ENCODE measurements at places on chromosomes 3 and 15. TPM values are rescaled to one million over a fixed set of nuclear protein-coding genes. Genes with fewer than 3 reads are reported as not detected.

DNA sequence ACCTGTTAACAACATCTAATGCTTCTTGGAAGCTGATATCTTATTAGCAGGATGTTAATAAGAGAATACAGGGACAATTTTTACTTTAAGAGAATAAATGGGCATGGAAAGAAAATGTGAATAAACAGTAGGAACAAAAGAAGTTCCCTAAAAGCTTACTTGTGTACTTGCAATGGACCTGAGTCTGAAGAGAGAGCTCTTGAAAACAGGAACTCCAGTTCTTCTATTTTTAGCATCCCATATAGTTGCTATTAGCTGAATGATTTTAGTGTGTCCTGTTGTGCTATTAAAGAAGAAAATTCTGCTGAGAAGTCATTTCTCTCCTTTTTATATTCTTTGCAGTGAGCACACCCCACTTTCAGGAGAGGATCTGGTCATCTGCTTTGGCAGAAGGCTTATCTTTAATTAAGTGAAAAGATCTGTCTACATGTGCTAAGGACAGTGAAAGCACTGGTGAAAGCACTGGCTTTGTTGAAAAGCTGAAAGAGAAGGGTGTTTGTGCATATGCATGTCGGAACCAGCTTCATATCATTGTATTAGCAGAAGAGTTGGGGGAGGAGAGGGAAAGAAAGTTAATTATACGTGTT, 1.4 kb upstream of the ST3GAL6 start:
- DNase-seq, result no peak

- no peak for DNase-seq
Observed at GRCh38 chr3:46020766-46021510, 6.3 kb downstream of the XCR1 start.

DNA sequence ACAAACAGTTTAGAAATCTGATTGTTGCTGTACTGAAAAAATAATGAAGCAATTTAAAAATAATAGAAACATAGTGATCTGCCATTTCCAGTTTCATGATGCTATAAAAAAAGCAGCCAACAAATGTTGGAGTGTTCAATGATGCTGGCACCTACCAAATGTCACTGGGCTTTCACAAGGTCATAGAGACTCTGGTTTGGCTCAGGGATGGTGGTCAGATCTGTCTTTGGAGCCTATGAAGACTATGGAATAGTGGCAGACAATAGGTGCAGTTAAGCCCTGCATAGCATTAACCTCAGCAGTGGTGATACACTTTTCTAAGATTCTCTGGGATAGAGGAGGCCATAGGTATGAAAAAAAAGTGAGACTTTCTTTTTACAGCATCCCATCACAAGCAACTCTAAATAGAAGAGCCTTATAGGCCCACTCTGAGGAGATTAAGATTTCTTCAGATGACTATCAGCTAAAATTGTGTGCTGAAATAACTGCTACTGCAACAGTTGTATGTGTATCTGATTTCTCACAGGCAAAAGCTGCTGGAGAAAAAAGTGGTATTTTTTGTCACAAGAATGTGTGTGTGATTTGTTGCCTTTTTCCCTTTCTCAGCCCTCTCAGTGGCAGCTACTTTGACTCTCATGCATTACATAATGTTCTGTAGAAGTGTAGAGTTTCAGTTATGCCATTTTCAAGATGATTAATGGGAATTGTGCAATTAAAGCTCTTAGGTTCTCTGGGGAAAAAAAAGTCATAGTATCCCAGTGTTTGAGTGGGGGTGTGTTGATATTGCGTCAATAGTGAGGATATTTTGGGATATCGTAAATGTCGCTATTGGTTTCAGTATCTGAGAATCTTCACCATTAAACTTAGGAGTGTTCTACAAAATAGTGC, 137.4 kb downstream of the MBNL1 start:
- no peak for DNase-seq

CX3CR1 gene
- polyA plus RNA-seq, result 3.5 TPM

- DNase-seq, result no peak
Observed at GRCh38 chr15:46872981-46873330, 844.3 kb upstream of the SEMA6D start.

DNA sequence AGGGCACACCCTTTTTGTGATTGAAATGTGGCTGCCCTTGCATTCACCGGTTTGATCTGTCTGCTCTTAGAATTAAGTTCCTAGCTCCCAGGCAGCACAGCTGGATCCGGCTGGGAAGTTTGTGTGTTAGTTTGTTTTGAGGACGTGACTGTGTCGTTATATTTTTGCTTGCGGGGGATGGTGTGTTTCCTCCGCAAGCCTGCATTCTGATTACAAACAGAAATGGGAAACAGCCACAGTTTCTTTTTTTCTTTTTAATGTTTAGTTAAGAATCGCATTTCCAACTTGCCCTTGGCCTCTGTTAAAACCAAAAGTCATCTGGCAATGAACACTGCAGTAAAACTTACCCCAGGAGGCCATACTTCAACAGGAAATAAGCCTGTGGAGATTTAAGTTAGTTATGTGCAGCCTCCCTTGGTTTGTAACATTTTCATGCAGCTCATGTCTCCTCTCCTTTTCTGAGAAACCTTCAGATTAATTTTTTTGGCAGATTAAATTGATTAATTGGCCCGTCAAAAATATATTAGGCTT, 888 bp downstream of the TMOD3 start:
- DNase-seq, result peak; percentile 38

PRSS50 gene
- polyA plus RNA-seq, result 0.92 TPM

GRCh38 chr15:73053398-73053723, 1.1 kb downstream of the NEO1 start:
- no peak for DNase-seq

- no peak for DNase-seq
Observed at GRCh38 chr15:34185666-34186065, 24.2 kb downstream of the KATNBL1 start.

DNA sequence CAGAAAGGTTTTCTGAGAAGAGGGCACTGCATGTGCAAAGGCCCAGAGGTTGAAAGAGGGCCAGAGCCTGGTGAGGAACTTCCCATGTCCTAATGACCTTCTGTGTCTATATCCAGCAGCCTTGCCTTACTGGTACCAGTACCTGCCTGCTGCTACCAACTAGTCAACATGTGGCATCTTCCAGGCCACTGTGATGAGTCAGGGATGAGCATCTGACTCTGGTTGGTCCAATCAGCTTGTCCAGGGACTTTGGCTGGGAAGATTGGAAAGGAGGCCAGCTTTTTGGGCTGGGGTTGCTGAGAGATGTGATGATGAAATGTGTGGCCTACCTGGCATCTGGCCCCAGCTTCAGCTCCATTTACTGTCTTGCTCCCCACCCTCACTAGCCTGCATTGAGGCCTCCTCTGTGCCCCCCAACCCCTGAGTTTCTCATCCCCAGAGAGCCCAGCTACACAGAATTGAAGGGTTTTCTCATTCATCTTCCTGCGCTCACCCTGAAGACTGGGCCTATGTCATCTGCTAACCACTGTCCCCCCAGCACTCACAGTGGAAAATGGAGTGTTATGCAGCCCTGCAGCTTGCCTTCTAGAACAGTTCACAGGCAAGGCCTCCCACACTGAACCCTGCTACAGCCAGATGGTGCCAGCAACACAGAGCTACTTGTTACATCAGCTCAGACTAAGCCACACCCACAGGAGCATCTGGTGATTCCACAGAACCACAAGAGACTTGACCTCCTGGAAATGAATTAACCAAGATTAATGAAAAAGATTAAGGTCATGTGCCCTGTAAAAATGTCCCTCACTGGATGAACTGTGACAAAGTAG, 1.3 kb upstream of the TWF2 start:
- peak; percentile 86 for DNase-seq

- peak; percentile 50 for DNase-seq
Observed at GRCh38 chr3:140152851-140153639, 218.1 kb downstream of the CLSTN2 start.

PLSCR2 gene
- polyA plus RNA-seq, result 34.8 TPM

NTRK3 gene
- polyA plus RNA-seq, result 40.6 TPM

C3orf33 gene
- 3.5 TPM for polyA plus RNA-seq

STAB1 gene
- polyA plus RNA-seq, result 41.7 TPM

CDHR4 gene
- polyA plus RNA-seq, result 11.7 TPM

GP9 gene
- polyA plus RNA-seq, result 2.1 TPM
